CD4-positive, alpha-beta T cell treated with Interleukin-6 for 4 hours (primary cell): ENCODE measurements at places on chromosomes 5 and 9.

GRCh38 chr5:94276048-94276447 lies 342.4 kb downstream of the KIAA0825 start:
- no peak for DNase-seq

- no peak for DNase-seq
Observed at GRCh38 chr9:17063535-17064135, 71.2 kb upstream of the CNTLN start.

DNA sequence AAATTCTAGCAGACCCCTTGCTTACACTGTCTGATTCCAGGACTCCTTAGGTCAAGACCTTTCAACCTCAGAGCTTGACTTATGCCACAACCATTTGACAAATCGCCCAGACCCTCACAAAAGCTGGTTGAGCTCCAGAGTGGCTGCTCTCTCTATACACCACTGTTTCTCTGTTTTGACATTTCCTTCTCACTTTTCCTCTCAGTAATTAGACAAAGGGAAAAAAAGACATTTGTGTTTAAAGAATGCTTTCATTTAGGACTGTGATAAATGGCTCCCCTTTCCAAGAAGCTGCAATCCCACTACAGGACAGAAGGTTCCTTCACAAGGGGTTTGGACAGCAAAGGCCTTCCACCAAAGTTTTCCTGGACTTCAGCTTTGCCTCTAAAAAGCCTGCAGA lies 601.3 kb downstream of the NR2F1-AS1 start:
- no peak for DNase-seq

GRCh38 chr9:134230092-134230941 lies 66.0 kb upstream of the RNU6ATAC start:
- DNase-seq, result no peak

GRCh38 chr5:131786036-131786435 lies 10.8 kb downstream of the FNIP1 start:
- DNase-seq, result no peak

GRCh38 chr5:84634256-84634655 lies 249.6 kb upstream of the EDIL3 start:
- DNase-seq, result no peak

DNA sequence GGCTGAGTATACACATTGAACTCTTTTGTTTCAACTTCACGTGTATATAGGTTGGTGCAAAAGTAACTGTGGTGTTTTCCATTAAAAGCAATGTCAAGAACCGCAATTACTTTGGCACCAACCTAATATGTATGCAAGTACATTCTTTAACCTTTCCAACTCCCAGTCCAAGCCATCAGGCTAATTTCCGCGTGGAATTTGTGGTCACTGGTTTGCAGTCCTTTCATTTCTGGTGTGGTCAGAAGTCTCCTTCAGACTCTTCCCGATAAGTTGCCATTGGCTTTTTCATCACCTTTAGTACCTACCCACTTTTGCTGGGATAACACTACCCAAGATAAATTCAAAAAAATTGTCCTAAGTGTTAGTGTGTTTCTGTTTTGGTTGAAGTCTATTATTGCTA lies 84.0 kb downstream of the RGS3 start:
- no peak for DNase-seq

DNA sequence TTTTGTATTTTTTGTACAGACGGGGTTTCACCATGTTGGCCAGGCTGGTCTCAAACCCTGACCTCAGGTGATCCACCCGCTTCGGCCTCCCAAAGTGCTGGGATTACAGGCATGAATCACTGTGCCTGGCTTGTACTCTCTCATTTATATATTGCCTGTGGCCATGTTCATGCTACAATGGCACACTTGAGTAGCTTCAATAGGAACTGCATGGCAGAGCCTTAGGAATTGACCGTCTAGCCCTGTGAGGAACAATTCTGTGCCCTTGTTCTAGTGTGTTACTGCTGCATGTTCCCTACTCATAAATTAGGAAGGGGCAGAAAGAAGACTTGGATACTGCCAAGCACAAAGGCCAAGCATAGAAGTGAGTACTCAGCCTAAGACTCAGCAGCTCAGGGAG lies 104.2 kb downstream of the LIFR start:
- DNase-seq, result no peak

- no peak for DNase-seq
Observed at GRCh38 chr5:93831449-93831848, 90.0 kb upstream of the POU5F2 start.

DNA sequence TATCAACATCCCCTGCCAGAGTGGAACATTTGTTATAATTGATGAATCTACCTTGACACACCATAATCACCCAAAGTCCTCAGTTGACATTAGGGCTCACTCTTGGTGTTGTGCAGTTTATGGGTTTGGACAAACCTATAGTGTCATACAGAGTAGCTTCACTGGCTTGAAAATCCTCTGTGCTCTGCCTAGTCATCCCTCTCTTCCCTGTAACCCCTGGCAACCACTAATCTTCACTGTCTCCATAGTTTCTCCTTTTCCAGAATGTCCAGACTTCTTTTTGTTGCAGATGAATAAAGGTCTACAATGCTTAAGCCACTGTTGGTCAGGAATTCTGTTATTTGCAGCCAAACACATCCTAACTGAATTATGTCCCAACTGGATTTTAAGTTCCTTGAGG lies 22.5 kb upstream of the SUB1 start:
- DNase-seq, result no peak

DNA sequence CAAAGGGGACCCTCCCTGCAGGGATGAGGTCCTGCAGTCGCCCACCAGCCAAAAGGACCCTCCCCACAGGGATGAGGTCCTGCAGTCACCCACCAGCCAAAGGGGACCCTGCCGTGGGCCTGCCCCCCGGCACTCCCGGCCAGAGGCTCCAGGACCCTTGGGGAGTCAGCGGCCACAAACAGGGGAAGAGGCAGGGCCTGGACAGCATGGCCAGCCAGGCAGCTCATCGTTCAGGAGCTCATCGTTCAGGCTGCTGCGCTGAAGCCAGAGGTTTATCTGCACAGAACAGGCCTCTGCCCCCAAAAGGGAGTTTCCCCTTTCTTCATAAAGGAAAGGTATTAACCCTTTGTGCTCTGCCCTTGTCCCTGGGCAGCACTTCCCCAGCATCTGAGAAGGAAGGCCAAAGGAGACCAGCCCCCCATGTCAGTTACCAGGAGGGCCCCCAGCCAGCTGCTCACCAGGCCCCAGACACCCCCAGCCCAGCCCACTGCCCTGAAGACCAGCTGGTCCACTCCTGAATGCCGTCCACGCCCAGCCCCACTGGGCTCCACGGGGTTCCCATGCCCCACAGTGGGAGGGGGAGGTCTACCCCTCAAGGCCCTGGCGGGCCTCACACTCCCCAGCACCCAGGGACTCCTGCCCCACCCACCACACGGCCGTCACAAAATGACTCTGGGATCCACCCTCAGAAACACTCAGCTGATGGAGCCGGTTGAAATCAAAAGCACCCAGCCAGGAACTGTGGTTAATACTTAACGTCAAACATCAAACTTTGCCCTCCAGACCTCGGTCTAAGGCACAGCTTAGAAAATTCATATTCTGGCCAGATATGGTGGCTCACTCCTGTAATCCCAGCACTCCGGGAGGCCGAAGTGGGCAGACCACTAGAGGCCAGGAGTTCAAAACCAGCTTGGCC lies 6.3 kb downstream of the SLC12A7 start:
- peak; percentile 48 for DNase-seq

- DNase-seq, result no peak
Observed at GRCh38 chr9:111720174-111720573, 58.8 kb downstream of the GNG10 start.

DNA sequence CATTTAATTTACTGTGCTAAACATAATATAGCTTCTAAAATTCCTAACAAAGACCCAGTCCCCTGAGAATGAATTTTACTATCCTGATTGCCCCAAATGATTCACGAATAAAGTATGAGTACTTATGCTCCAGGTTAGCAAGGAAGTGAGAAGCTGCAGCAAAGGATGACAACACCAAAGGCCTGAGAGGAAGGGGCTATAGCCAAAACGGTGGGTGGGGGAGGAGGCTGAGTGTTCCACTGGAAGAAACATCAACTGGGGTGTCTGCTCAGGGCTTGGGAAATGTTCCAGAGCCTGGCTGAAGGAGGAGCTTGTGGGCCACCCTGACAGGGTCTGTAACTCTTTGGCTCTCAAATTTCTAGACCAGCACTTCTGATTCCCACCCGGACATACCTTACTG lies 157.3 kb downstream of the ADAMTS12 start:
- no peak for DNase-seq

DNA sequence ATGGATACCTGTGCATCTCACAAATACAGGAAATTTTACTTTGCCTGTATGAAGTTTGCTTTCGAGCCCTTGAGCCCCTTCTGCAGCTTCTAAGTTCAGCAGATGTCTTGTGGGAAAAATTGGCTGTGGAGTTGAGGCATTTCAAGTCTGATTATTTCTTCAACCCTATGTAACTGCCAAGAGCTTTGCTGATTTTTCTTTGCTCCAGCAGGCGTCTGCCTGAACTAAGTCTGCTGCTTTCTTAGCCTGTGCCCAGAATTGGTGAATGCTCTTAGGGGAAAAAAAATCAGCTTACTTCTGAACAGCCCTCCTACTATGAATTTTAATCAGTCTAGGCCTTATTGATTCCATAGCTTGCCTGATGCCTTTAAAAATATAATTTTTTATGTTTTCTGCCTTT lies 41.2 kb downstream of the RIC1 start:
- no peak for DNase-seq

DNA sequence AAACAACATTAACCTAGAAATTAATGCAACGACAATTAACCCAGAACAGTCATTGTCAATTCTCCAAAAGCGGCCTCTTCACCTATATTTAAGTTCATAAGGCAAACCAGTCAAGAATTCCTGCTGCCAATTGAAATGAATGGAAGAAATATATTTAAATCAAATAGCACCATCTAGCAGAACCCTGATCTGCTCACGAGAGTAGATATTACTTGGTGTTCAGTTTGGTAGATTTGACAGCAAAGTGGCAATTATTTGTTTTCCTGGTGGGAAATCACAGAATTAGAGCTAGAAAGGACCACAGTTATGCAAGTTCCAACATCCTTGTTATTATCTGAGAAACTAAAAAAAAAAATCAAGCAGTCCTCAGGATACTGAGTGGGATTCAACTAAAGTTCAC lies 2.3 kb downstream of the SSBP2 start:
- DNase-seq, result no peak

- no peak for DNase-seq
Observed at GRCh38 chr5:72036951-72037350, 70.3 kb upstream of the MAP1B start.

DNA sequence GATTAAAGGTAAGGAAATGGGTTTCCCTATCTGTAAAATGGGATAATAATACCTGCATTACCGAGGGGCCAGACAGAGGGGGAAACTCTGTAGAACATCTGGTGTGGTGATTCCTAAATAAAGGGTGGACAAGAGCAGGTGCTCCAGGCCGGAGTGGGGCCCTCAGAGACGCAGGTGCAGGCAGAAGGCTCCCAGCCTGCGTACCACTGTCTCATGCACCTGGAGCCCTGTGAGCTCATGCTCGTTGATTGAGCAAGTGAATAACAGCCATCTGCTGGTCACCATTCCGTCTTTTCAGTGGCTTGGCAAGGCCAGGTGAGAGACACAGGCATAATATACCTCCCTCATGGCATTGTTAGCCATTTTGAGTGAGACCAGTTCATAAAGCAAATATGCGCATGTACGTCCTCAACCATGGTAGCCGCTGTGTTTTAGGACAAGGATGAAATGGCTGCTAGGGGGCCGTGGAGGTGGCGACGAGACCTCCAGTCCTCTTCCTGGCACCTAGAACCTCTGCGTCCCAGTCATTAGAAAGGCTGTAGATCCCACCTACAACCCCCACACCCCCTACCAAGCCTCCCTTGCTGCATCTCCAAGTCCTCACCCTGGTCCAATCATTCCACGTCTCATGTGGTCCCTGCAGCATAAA lies 198.0 kb upstream of the MVB12B start:
- no peak for DNase-seq

DNA sequence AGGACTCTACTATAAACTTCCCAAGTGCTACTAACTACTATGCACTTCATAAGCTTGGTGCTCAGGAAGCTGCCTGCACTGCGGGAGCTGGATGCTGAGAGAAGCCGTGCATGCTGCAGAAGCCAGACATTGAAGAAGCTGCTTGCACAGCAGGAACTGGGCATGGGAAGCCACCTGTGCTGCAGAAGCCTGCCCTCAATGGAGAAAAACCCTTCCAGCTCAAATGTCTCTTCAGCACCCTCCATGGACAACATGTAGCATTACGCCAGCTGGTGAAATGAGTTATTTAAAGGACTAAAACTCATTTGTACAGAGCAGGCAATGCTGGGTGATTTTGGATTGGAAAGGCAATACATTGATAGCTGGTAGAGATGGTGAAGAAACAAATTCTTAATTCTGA lies 247.2 kb downstream of the KIF4B start:
- DNase-seq, result no peak

GRCh38 chr5:122195802-122196394 lies 66.6 kb downstream of the ZNF474 start:
- DNase-seq, result no peak

DNA sequence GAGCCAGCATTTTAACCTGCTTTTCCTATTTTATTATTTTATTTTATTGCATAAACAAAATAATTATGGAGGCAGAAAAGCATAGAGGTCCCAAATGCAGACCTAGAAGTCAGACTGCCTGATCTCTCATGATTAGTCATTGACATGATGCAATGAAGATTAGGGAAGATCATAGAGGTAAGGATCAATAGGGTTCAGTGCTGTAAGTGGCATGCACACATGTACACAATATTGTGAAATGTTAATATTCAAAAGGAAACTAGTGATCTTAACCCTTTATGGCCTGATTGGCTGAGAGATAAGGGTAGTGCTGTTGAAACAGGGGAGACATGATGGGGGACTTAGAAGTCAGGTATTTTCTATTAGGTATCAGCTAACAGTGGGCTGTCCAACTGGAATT lies 1.1 kb upstream of the FRRS1L start:
- no peak for DNase-seq

DNA sequence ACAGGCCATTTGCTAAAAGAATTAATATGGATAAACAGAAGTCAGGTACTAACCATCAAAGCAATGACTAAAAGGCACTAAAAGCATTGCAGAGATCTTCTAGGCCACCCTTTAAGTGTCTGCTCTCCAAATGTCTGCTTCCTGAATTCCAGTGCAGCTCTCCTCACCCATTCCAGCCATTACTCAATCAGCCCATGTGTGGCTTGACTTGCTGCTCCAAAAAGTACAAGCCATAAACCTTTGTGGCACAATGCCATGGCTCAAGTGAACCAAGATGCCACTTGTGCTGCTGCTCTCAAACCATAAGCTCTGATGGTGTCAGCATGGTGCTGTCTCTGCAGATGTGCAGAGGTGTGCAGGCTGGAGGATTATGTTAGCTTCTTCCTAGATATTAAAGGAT lies 290.2 kb upstream of the POU5F2 start:
- no peak for DNase-seq

- DNase-seq, result no peak
Observed at GRCh38 chr9:127686461-127687393, 20.1 kb upstream of the CFAP157 start.

GRCh38 chr5:43676083-43676840 lies 73.3 kb downstream of the NNT start:
- DNase-seq, result no peak

- no peak for DNase-seq
Observed at GRCh38 chr9:80125731-80126264, 554.0 kb downstream of the TLE4 start.

- no peak for DNase-seq
Observed at GRCh38 chr5:134267366-134268018, 41.6 kb upstream of the PPP2CA start.

- no peak for DNase-seq
Observed at GRCh38 chr9:122331523-122331927, 39.3 kb upstream of the PTGS1 start.

- no peak for DNase-seq
Observed at GRCh38 chr9:91589101-91589553, 165.5 kb upstream of the NFIL3 start.
